Stimulated activated CD4-positive, alpha-beta T cell treated with anti-CD3 and anti-CD28 coated beads, Interleukin-12 subunit alpha, Interleukin-12 subunit beta, amount 100 ng/mL, for 24 hours (primary cell): ENCODE measurements at places on chromosomes 5 and 9.

- DNase-seq = no peak
Measured at GRCh38 chr9:18675973-18676372, 202.0 kb downstream of the ADAMTSL1 start.

DNA sequence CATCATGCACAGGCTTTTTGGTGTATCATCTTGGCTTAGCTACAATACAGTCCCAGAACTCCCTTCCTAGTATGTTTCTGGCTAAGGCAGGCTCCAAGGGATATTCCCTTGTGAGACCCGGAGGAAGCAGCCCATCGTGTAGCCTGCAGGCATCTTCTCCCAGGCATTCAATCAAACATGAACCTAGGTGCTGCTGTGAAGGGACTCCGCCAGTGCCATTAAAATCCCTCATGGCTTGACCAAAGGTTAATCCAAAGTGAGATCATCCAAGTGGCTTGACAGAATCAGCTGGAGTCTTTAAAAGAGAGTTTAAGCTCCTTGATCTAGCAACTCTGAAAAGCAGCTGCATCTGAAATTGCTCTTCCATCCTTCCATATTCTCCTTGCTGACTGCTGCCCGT, 333.9 kb downstream of the DIRAS2 start:
- DNase-seq = no peak

DNA sequence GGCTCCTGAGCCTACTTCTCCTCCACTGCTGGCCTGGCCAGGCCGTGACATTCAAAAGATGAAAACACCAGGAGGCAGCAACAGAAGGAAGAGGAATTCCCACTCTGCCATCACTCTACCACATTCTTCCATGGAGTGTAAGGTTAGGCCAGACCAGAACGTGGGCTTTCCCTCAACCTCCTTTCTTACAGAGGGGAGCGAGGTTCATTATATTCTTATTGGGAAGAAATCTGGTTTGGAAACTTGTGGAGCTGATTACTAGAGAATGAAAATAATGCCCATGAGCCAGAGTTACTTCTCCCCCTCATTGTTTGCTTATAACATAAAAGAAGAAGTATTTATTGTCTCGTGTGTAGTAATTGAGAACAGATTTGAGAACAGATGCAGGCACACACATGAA, 136.3 kb upstream of the BASP1 start:
- no peak for DNase-seq

DNA sequence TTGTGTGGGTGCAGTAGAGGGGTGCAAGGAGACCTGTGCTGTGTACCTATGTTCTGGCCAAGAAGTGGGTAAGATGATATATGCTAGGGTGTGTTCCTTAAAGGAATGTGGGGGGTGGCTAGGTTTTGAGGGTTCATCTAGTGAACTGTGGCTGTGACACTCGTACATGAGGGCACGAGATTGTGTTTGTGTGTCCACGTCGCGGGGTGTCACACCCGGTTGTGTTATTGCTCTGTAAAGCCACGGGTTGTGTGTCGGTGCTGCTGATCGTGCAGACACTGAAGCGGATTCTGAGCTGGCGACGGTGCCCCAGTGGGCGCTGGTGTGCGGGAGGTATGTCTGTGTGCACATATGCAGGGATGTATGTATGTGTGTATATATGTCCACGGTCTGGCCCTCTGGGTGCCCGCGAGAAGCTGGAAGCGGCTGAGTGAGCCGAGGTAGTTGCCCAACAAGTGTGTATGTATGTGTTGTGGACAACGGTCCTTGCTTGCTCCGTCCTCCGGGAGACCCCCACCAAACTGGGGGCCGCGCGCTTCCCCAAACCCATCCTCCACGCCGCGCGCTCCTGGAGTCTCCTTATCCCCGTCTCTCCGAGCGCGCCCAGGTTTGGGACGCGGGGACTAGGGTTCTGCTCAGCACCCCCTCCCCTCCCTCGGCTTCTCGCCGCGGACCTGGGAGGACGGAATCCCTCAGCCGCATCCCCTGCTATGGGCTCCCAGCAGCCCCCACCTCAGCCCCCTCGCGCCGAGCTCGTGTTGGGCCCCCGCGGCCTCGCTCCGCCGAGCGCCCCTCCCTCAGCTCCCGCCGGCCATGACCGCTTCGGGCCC, 639 bp downstream of the PCDH1 start:
- DNase-seq = no peak

DNA sequence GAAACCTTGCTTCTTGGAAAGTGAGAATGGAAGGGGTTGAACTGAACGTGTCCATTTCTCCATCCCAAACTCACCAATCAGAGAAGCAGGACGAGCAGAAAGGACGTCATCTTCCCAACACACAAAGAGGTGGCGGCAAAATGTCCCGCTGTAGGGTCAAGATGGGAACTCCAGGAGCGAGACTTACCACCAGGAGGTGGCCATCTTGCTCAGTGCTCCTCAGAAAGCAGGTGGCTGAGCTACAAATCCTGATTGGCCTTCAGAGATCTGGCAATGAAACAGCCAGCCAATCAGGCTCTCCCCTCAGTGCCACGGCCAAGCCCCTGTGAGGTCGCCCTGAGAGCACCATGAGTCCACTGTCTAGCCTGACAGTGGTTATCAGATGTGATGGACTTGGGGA, 259.0 kb downstream of the NDUFS4 start:
- DNase-seq = no peak

DNA sequence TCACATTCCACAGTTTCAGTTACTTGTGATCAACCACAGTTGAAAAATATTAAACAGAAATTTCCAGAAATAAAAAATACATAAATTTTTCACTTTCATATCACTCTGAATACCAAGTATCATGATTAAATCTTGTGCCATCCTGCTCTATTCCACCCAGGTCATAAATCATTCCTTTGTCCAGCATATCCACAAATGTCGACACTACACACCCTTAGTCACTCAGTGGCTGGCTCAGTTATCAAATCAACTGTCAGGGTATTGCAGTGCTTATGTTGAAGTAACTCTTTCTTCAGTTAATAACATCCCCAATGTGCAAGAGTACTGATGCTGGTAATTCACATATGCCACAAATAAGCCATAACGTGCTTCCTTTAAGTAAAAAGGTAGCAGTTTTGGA, 115.7 kb downstream of the FBXL17 start:
- no peak for DNase-seq

GRCh38 chr9:109723781-109724180, 56.2 kb upstream of the PALM2AKAP2 start:
- no peak for DNase-seq
